Spinal cord (tissue), 10 donors: ENCODE measurements at places on chromosomes 16 and 17. TPM values are rescaled to one million over a fixed set of nuclear protein-coding genes. Genes with fewer than 3 reads are reported as not detected.

GRCh38 chr17:61026818-61027217, 349.2 kb downstream of the BCAS3 start:
- H3K4me3 ChIP-seq: no peak overlapping the region
- no peaks in the 10 kb centered on the region for H3K4me1 ChIP-seq
- H3K36me3 ChIP-seq: no peaks in the 10 kb centered on the region
- no peak for DNase-seq

GRCh38 chr16:69538808-69539207, 27.0 kb upstream of the NFAT5 start:
- no peak overlapping the region for H3K4me3 ChIP-seq
- H3K27me3 ChIP-seq: no peaks in the 10 kb centered on the region
- no peak for DNase-seq
- H3K27ac ChIP-seq: no peak overlapping the region
- H3K4me1 ChIP-seq: no peaks in the 10 kb centered on the region
- H3K36me3 ChIP-seq: no peaks in the 10 kb centered on the region

GRCh38 chr17:42117397-42118125, 3.6 kb downstream of the KAT2A start:
- no peak for DNase-seq
- H3K27ac ChIP-seq: no peak overlapping the region
- peaks cover 75% of the 10 kb centered on the region for H3K36me3 ChIP-seq
- no peak overlapping the region for H3K4me3 ChIP-seq
- peaks cover 34% of the 10 kb centered on the region for H3K4me1 ChIP-seq

- DNase-seq: no peak
- H3K36me3 ChIP-seq: peaks cover 55% of the 10 kb centered on the region
- H3K4me3 ChIP-seq: no peak overlapping the region
- no peaks in the 10 kb centered on the region for H3K27me3 ChIP-seq
- peaks cover 28% of the 10 kb centered on the region for H3K4me1 ChIP-seq
Observed at GRCh38 chr16:2715519-2715918, 4.5 kb downstream of the PRSS27 start.

- peaks cover 3% of the 10 kb centered on the region for H3K36me3 ChIP-seq
- H3K27ac ChIP-seq: no peak overlapping the region
- no peak for DNase-seq
- no peaks in the 10 kb centered on the region for H3K27me3 ChIP-seq
Observed at GRCh38 chr16:46743232-46743719, 4.9 kb downstream of the MYLK3 start.

- no peak overlapping the region for H3K4me3 ChIP-seq
- no peaks in the 10 kb centered on the region for H3K27me3 ChIP-seq
- peaks cover 32% of the 10 kb centered on the region for H3K36me3 ChIP-seq
- no peak overlapping the region for H3K27ac ChIP-seq
- H3K4me1 ChIP-seq: peaks cover 4% of the 10 kb centered on the region
Observed at GRCh38 chr16:84768061-84768807, 51.6 kb upstream of the CRISPLD2 start.

DNA sequence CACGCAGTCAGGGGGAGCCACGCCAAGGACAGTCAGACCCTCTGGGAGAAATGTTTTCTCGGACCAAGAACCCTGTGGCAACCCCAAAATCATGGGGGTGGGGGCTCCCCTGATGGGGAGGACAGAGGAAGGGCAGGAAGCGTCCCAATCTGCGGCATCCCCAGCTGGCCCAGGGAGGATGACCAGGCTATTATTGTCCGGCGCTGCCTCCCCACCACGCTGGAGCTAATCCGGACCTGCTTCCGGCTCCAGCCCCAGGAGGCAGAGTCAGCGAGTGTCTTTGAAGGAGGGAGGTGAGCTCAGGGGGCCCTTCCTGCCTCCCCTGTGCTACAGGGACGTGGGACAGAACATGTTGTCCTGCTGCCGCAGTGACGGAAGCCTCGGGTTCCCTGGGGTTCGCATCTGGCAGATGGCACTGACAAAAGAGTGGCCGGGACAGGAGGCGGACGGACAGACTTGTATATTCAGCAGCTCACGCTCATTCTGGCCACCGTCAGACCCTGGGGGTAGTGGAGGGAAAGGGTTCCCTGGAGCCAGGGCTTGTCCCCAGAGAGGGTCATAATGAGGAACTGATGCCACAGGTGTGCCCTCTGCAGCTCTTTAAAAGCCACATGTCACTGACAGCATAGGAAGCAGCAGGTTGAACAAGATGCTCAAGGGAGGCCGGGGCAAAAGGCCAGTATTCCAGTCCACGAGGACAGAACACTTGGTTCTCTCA, 54.3 kb upstream of the CDC42EP4 start:
- H3K27ac ChIP-seq: peak overlapping the region; percentile 82
- H3K4me1 ChIP-seq: peaks cover 71% of the 10 kb centered on the region
- H3K27me3 ChIP-seq: peaks cover 2% of the 10 kb centered on the region
- H3K4me3 ChIP-seq: no peak overlapping the region

DNA sequence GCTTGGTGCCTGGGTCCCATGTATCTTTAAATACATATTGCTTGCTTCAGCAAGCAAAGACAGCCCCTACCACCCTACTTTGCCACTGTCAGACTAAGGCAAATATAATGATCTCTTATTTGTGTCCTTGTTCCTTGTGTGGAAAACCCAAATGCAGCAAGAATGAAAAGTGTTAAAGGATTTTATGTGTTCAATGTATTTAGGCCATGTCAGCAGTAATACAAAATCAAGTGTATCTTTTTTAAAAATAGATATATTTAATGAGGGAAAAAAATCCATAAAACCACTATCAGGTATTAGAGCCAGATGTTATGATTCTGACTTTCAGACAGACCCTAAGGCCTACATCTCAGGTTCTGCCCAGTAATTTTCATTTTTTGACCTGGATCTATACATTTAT, 374.5 kb downstream of the SEC14L1 start:
- no peak for DNase-seq
- no peak overlapping the region for H3K4me3 ChIP-seq
- H3K4me1 ChIP-seq: no peaks in the 10 kb centered on the region
- no peaks in the 10 kb centered on the region for H3K27me3 ChIP-seq
- H3K36me3 ChIP-seq: no peaks in the 10 kb centered on the region

- no peak overlapping the region for H3K4me3 ChIP-seq
- no peak for DNase-seq
- no peaks in the 10 kb centered on the region for H3K27me3 ChIP-seq
- no peaks in the 10 kb centered on the region for H3K36me3 ChIP-seq
Observed at GRCh38 chr17:1322014-1322428, 42.6 kb downstream of the TRARG1 start.

DNA sequence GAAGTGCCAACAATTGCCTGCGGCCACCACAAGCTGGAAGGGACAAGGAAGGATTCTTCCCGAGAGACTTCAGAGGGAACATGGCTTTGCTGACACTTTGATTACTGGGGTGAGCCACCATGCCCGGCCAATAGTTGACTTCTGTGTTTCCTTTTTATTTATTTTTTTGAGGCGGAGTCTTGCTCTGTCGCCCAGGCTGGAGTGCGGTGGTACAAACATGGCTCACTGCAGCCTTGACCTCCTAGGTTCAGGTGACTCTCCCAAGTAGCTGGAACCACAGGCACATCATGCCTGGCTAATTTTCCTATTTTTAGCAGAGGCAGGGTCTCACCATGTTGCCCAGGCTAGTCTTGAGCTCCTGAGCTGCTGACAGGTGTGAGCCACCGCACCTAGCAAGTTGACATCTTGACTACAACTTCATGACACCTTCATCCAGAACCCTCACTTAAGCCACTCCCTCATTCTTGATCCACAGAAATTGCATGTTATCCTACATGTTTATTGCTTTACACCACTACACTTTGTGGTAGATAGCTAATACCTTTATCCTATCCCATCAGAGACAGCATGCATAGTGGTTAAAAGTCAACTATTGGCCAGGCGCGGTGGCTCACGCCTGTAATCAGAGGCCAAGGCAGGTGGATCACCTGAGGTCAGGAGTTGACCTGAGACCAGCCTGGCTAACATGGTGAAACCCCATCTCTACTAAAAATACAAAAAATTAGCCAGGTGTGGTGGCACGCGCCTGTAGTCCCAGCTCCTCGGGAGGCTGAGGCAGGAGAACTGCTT, 16.1 kb upstream of the GPRC5C start:
- DNase-seq: no peak
- H3K4me3 ChIP-seq: no peak overlapping the region
- H3K36me3 ChIP-seq: no peaks in the 10 kb centered on the region
- H3K4me1 ChIP-seq: peaks cover 2% of the 10 kb centered on the region
- H3K27me3 ChIP-seq: no peaks in the 10 kb centered on the region

DNA sequence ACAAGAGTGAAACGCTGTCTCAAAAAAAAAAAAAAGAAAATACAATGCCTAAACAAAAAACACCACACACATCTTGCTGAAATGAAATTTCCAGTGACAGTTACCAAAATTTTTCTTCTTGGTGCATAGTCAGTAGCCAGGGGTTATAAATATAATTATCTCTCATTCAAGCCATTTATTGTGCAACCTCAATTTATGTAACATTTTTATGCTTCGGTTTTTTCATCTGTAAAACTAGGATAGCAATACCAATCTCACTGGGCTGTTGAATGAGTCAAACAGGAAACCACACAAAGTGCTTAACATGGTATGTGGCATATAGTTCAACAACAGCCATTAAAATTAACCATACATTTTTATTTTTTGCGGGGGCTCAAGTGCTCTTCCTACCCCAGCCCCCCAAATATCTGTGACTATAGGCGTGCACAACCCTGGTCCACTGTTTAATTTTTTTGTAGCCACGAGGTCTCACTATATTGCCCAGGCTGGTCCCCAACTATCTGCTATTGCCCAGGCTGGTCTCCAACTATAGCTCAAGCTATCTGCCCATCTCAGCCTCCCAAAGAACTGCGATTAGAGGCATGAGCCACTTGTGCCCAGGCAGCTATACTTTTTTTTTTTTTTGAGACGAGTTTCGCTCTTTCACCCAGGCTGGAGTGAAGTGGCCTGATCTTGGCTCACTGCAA, 2.6 kb downstream of the COG4 start:
- H3K27me3 ChIP-seq: no peaks in the 10 kb centered on the region
- H3K4me3 ChIP-seq: no peak overlapping the region
- H3K27ac ChIP-seq: no peak overlapping the region
- no peak for DNase-seq
- H3K36me3 ChIP-seq: peaks cover 29% of the 10 kb centered on the region
- H3K4me1 ChIP-seq: peaks cover 17% of the 10 kb centered on the region

GRCh38 chr16:81899601-81900000, 111.7 kb downstream of the SDR42E1 start:
- peaks cover 8% of the 10 kb centered on the region for H3K4me1 ChIP-seq
- no peak for DNase-seq
- H3K27me3 ChIP-seq: no peaks in the 10 kb centered on the region

DNA sequence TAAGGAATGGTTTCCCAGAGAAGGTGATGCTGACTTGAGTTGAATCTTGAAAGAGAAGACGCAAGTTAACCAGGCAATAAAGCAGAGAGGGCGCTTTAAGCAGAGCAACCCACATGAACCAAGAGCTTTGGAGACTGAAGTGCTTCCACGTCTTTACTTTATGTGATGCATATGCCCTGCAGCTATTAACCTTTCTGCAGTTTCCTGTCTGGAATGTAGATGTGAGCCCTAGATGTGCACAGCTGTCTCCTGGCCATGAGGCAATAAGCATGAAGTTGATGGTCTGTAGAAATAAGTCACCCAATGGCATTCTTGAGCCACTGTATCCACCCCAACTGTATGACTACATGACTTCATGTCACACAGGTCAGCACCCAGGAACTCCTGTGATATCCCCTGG, 5.7 kb upstream of the CHST4 start:
- H3K36me3 ChIP-seq: no peaks in the 10 kb centered on the region
- H3K27me3 ChIP-seq: no peaks in the 10 kb centered on the region
- no peak for DNase-seq
- H3K27ac ChIP-seq: peak overlapping the region; percentile 15
- H3K4me3 ChIP-seq: no peak overlapping the region
- H3K4me1 ChIP-seq: no peaks in the 10 kb centered on the region

GRCh38 chr17:63434951-63435571, 11.0 kb downstream of the CYB561 start:
- no peak overlapping the region for H3K27ac ChIP-seq
- no peak overlapping the region for H3K4me3 ChIP-seq
- H3K36me3 ChIP-seq: peaks cover 48% of the 10 kb centered on the region
- no peaks in the 10 kb centered on the region for H3K27me3 ChIP-seq
- peaks cover 56% of the 10 kb centered on the region for H3K4me1 ChIP-seq

MAPK7 gene
- 10.6 TPM for total RNA-seq

CLDN6 gene
- 0.28 TPM for total RNA-seq

TEX19 gene
- not detected for total RNA-seq

CDR2L gene
- 8.0 TPM for total RNA-seq

SRCIN1 gene
- 20.0 TPM for total RNA-seq

CES5A gene
- total RNA-seq: 0.30 TPM

KRT37 gene
- total RNA-seq: not detected

TBC1D3B gene
- total RNA-seq: 4.0 TPM

ZNF750 gene
- not detected for total RNA-seq

CCL2 gene
- total RNA-seq: 15.6 TPM

SSTR5 gene
- 0.88 TPM for total RNA-seq

PLEKHG4 gene
- 10.9 TPM for total RNA-seq

PPL gene
- total RNA-seq: 3.8 TPM

PITPNM3 gene
- 12.4 TPM for total RNA-seq
